ENCODE measurements at places on chromosomes 2 and 18.

DNA sequence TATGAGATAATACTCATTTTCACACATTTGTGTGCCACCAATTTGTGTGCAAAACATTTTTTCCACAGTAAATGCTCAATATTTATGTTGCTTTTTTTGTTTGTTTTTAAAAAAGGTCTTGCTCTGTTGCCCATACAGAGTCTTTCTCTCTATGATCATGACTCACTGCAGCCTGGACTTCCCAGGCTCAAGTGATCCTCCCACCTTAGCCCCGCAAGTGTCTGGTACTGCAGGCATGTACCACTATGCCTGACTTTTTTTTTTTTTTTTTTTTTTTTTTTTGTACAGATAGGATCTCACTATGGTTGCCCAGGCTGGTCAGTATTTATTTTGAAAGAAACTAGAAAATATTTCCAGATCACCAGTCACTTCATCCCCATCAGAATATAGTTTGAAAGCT lies 297.8 kb upstream of the GYPC start:
- DNase-seq: no peak

DNA sequence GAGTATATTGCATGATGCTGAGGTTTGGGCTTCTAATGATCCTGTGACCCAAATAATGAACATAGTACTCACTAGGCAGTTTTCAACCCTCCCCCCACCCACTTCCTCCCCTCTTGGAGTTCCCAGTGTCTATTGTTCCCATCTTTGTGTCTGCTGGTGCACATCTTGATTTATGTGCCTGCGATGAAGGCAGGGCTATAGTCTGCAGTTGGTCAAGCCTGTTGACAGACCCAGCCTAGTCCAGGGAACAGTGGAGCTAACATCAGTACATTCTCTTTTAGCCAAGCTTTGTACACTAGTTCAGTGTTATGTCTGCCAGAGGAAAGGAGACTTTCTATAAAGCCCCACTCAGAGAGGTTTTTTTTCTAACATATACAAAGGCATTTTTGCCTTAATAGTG lies 287.6 kb downstream of the CPS1 start:
- DNase-seq: no peak

DNA sequence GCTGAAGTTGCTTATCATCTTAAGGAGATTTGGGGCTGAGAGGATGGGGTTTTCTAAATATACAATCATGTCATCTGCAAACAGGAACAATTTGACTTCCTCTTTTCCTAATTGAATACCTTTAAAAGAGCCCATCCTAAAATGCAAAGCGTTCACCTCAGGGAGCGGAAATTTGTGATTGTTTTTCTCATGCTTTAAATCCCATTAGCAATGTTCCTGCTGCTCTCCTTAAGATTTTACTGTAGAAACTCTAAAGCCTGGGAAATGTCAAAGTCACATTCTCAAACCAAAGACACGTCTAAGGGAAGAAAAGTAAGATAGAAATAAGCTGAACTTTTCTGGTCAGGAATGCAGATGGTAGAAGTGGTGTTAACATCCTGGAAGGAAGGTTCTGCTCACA lies 285.8 kb upstream of the MAP2 start:
- DNase-seq: no peak

DNA sequence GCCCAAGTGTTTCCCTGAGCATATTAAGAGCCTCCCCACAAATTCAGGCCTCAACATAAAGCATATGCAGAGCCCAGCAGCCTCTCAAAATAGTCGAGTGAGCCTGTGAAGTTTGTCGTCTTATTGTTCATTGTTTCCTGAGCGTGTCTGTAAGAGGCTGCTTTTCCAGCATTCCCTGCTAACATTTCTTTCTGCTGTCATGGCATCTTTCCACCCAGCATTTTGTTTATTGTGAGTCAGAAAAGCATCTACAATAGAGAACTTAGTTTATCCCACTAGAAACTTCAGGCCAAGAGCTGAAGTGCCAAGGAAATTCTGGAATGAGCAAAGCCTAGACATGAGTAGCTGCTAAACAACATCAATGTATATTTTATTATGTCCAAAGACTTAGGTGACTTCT lies 46.3 kb upstream of the STAM2 start:
- DNase-seq: no peak

DNA sequence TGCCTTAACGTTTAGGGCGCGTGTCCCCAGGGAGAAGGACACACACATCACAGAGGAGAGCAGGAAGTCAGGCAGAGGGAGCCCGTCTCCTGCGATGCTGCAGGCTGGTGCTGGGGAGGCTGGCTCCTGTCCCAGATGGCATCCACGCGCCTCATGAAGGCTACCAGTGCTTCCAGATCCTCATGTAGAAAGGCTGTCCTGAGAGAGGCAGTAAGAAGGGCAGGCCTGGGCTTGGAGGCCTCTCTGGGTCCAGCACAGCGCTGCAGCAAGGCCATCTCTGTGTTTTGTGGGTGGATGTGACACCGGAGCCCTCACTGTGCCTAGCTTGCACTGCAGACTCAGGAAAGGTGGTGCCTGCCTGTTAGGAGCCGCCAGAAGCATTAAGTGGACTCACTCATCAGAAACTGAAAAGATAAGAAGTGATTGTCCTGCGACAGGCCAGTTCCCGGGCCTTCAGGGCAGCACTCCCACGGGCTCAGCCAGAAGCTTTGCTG lies 62.7 kb downstream of the FAM168B start:
- DNase-seq: no peak

GRCh38 chr2:128477026-128477820 lies 158.6 kb upstream of the HS6ST1 start:
- no peak for DNase-seq

- no peak for DNase-seq
Measured at GRCh38 chr2:178109813-178110212, 2.4 kb upstream of the RBM45 start.

- no peak for DNase-seq
Measured at GRCh38 chr2:9710311-9710710, 79.5 kb upstream of the YWHAQ start.

DNA sequence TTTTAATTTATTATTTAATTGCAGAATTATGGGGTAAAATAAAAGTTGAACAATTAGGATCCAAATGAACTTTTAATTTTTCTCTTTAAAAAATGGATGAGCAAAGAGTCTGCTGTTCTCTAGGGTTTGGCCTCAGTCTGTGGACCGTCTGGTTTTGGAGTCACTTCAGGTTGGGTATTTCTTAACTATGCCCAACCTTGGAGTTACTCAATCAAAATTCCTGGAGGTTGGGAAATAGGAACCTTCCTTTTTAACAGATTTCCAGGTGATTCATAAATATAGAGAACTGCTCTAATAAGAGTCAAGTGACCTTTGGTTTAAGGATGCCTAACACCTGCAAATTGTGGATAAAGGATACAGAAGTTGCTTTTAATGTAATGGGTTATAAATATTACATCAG lies 241.5 kb upstream of the GCFC2 start:
- no peak for DNase-seq

DNA sequence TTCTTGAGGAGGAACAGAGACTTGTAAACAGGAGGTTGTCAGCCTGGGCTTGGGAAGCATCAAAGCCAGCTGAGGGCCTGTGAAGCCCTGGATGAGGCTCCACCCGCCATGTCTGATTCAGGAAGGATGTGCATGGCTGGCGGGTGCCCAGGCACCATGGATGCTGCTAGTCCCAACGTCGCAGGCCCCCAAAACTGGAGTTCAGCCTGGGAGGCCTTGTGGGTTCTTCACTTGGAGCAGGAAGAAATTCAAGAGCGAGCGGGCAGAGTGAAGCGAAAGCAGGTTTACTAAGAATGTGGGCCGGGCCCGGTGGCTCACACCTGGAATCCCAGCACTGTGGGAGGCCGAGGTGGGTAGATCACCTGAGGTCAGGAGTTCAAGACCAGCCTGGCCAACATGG lies 12.1 kb upstream of the PXDN start:
- DNase-seq: no peak

DNA sequence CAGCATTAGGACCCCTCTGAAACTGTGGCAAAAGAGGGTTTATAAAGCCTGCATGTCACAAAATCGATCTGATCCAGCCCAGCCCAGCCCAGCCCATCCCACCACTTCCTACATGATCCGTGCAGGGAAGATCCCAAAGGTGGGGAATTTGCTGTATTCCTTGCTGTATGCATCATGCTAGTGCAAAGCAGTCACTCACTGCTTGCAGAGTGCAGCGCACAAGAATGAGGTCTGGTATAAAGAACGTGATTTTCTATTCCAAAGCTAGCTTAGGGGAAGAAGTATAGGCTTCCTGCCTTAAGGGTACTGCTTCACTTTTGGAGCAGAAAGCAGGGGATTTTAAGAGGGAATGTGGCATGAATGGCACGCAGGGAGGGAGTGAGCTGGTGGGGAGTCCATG lies 18.9 kb upstream of the SERPINB11 start:
- no peak for DNase-seq

DNA sequence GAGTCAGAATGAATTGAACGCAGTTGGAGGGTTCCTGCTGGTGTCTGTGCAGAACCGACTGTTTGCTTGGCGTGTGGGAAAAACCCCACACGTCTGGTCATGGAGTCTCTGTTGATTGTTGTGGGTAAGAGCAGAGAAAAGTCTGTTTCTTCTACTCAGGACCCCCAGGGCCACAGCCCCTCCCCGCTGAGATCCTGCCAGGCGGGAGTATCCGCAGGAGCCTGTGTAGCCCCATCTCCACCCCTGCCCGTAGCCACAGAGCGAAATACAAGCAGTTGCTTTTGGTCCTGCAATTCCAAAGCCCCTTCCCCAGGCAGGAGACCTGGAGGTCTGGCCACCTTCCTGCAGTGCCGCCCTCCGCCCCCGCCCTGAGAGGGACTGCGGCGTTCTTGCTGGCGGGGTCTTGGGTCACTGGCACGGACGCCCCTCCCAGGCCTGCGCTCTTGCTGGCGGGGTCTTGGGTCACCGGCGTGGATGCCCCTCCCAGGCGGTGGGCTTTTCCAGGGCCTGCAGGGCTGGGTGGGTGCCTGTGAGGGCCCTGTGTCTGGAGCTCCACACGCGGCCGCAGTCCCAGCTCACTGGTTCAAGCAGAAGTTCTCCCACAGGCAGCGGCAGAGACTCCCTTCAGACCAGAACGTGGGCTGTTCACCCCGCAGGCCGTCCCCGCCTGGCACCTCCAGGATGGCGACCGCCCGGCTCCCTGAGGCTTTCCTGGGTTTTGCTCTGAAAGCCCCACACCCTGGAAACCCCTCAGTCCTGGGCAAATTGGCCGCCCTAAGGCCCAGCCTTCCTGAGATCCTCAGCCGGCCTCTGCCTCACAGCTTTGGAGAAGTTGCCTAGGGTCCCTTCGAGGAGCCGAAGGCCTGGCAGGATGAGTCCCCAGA lies 76.0 kb upstream of the CTDP1 start:
- DNase-seq: no peak

DNA sequence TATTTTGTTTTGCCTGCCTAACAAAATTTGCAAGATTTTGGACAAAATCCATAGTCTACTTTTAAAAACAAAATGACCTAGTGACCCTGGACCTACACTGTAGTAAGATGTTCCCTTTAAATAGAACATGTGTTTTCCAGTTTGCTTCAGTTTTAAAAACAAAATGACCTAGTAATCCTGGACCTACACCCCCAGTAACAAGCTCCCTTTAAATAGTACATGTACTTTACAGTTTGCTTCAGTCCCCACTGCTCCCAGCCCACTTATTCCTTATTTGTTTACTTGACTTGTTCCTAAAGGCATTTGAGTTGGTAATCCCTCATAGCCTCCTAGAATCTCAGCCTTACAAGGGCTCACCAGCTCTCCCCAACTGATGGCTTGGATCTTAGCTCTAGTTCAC lies 34.5 kb upstream of the HTR2B start:
- no peak for DNase-seq

DNA sequence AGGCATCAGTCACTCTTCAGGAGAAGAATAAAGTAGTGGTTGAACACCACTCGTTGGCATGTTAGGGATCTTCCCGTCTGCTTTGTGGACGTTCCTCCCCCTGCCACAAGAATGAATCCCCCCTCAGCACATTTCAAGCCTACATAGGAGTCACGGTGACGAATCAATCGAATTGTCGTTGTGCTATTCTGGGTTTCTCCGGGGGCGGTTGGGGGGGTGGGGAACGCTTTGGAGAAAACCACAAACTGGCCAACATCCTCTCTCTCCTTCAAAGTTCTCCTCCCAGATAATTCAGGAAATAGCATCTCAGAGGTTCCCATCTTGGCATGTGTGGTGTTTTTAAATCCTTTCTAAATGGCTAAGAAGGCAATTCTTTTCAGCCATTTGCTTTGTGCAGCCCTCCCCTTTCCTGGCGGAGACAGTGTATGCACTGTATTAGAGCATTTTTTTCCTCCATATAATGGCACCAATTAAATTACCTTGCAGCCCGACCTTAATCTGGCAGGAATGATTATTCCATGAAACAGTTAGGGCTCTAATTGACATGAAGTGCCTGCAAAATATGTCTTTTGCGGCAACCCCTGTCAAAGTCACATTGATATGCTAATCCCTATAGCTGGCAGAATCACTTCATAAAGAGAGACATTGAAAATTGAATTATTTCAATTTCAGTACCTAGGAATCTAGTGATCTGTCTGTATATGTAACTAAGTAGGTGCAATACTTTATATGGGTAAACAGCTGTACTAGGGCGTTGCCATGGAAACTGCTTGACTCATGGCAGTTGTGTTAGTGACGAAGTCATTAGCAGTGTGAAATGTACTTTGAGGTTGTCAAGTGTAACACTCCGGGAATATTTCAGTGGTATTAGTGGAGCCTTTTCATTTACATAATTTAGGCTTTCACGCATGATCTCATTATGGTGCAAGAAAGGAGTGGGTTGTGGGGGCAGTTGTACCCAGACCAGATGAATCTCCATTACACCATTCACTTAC lies 323.4 kb upstream of the SLC14A2 start:
- DNase-seq: no peak

DNA sequence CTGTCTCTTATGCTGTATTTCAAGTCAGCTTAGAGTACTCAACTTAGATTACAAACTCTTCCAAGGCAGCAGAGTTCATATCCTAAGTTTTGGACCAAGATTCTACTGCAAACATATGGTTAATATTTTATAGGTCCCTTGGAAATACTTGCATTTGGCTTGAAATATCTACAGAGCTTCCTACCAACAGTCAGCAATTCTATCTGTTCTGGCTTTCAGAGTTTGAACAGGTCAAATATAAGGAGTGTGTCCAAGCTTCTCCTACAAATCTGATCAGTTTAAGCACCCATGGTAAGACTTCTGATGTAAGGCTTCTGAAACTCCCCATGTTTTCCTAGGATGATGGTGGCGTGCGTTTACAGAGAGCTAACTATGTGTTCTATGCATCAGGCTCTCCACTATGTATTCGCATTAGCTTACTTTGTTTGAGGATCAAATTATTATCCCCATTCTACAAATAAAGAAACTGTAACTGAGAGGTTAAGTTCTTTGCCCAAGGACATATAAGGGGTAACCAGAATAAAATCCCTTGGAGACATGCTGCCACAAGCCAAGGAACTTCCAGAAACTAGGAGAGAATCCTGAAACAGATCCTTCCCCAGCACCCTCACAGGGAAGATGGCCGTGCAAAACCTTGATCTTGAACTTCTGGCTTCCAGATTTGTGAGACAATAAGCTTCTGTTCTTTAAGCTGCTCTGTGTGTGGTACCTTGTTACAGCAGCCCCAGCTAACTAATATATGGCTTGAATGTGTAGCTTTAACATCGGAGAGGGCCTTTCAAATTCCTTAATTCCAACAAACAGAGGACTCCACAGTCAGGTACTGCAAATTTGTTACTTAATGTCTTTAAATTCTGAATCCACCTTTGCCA lies 55.1 kb downstream of the ATP8B1 start:
- no peak for DNase-seq

- DNase-seq: no peak
Measured at GRCh38 chr2:69097148-69097610, 84.2 kb downstream of the ANTXR1 start.

GRCh38 chr2:18123211-18123570 lies 244.7 kb downstream of the KCNS3 start:
- DNase-seq: no peak
